ENCODE measurements at places on chromosomes 16 and 17.

- no peak for DNase-seq
Measured at GRCh38 chr17:12644623-12645022, 21.1 kb upstream of the MYOCD start.

- DNase-seq = no peak
Measured at GRCh38 chr16:6856578-6856977, 476.1 kb upstream of the RBFOX1 start.

- DNase-seq = no peak
Measured at GRCh38 chr17:27612160-27612770, 18.7 kb upstream of the LGALS9 start.

- peak; percentile 72 for DNase-seq
Measured at GRCh38 chr16:67158637-67159600, 790 bp downstream of the TRADD start.
